ENCODE measurements at places on chromosomes 4 and X. TPM values are rescaled to one million over a fixed set of nuclear protein-coding genes. Genes with fewer than 3 reads are reported as not detected.

The GABRB1 gene
- not detected for total RNA-seq

The MAGEE2 gene
- not detected for total RNA-seq

DNA sequence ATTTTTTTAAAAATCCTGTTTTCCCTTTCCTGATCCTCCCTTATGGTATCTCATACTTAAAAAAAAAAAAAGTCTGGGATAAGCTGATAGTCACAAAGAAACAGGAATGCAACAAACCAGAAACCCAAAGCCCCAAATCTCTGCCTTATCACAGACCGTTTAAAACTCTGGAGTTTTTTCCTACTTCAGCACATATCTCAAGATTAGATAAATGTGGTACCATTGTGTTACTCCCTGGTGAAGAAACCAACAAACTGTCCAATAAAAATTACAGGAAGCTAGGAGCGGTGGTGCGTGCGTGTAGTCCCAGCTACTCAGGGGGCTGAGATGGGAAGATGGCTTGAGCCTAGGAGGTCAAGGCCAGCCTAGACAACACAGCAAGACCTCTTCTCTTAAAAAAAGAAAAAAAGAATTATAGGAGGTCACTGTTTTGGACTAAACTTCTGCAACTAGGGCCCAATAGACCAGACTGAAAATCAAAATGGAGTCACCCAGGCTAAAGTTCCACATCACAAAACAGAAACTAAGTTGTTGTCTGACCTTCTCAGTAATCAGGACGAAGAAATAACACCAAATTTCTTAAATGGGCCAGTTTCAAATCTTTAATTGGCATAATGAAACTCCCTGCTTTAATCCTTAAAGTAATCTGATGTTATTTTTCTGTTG is 51.9 kb downstream of the RBM47 start:
- H3K4me3 ChIP-seq: no peak overlapping the region
- peak overlapping the region; percentile 59 for H3K27ac ChIP-seq
- H3K36me3 ChIP-seq: no peaks in the 10 kb centered on the region
- no peaks in the 10 kb centered on the region for H3K27me3 ChIP-seq

The IL21 gene
- total RNA-seq: not detected

DNA sequence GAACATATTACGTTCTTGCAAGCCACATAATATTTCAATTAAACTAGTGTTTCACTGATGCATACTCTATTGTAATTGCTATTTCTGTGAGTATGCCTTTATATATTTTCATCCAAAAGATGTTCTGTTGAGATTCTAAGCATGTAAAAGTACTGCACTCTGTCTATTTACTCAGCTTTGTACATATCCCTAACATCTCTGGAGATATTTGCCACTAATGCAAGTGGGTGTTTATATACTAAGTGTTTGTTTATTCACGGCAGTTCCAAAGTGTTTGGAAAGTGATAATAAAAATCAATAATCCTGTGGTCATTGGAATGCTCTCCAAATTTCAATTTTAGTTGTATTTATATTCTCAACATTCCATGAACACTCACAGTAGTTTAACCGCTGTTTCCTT is 1989.0 kb downstream of the C4orf33 start:
- H3K27ac ChIP-seq: no peak overlapping the region
- H3K36me3 ChIP-seq: no peaks in the 10 kb centered on the region
- H3K4me3 ChIP-seq: no peak overlapping the region
- no peaks in the 10 kb centered on the region for H3K4me1 ChIP-seq
- H3K27me3 ChIP-seq: no peaks in the 10 kb centered on the region
- no peak for DNase-seq

The UGT2B10 gene
- total RNA-seq: not detected

GRCh38 chrX:103533511-103534216 is 14.4 kb upstream of the RAB40A start:
- peak overlapping the region; percentile 54 for H3K4me3 ChIP-seq
- peak; percentile 64 for DNase-seq
- no peaks in the 10 kb centered on the region for H3K4me1 ChIP-seq
- H3K27me3 ChIP-seq: no peaks in the 10 kb centered on the region

The DNAAF6 gene
- total RNA-seq: not detected

GRCh38 chr4:44806071-44806470 is 79.7 kb upstream of the GNPDA2 start:
- DNase-seq: no peak
- no peaks in the 10 kb centered on the region for H3K36me3 ChIP-seq
- H3K4me3 ChIP-seq: no peak overlapping the region

The MAGEA3 gene
- 0.21 TPM for total RNA-seq

GRCh38 chr4:123506011-123506695 is 109.6 kb downstream of the SPRY1 start:
- H3K27ac ChIP-seq: peak overlapping the region; percentile 96
- H3K27me3 ChIP-seq: no peaks in the 10 kb centered on the region
- no peak for DNase-seq
- no peaks in the 10 kb centered on the region for H3K36me3 ChIP-seq

The HPGDS gene
- not detected for total RNA-seq

DNA sequence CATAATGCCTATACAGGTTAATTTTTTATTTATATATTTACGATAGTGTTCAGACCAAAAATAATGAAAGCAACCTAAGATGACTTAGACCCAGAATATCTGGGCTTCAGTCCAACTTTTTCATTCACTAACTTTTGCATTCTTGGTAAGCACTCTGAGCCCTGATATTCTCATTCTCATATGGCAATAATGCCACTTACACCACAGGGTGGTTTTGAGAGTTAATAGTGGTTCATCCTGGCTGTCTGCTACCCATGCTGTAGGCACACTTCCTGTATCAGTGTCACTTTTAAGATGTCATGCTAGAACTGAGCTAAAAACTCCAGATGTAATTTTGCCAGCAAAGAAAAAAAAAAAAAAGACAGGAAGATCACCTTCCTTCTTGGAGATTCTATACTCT is 508.7 kb upstream of the FMR1 start:
- H3K4me1 ChIP-seq: no peaks in the 10 kb centered on the region
- H3K27ac ChIP-seq: no peak overlapping the region
- H3K4me3 ChIP-seq: no peak overlapping the region
- no peak for DNase-seq
- no peaks in the 10 kb centered on the region for H3K27me3 ChIP-seq

The P2RY4 gene
- total RNA-seq: not detected

DNA sequence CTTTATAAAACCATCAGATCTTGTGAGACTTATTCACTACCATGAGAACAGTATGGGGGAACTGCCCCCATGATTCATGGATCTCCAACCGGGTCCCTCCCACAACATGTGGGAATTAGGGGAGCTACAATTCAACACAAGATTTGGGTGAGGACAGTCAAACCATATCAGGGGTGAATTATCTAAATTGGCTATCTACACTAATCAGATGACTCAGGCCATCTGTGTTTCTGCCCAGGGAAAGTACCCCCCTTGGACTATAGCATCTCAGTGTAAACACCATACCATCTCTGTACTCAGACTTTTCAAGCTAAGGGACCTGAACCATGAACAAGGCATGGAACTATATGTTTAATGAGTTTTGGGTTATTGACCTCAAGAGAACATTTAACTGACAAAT is 76.8 kb downstream of the LNX1 start:
- H3K36me3 ChIP-seq: no peaks in the 10 kb centered on the region
- no peak overlapping the region for H3K4me3 ChIP-seq
- DNase-seq: no peak
- no peaks in the 10 kb centered on the region for H3K4me1 ChIP-seq
- H3K27ac ChIP-seq: no peak overlapping the region

DNA sequence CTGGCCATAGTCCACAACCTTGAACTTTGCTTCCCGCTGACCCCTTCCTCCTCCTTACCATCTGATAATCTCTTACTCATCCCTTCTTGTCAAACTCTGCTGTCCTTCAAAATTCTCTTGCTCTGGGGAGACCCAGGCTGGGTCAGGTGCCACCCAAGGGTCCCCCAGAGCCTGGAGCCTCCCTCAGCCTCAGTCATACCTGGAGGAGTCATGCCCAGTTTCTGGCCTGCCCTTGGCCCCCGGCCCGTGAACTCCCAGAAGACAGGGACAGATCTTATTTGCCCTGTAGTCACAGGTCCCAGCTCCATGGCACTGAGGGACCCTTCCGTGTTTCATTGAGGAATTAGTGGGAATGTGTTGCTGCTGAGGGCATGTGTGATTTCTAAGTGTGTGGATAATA is 4.7 kb upstream of the GPR78 start:
- H3K4me3 ChIP-seq: no peak overlapping the region
- no peak for DNase-seq
- H3K27ac ChIP-seq: no peak overlapping the region

- no peak overlapping the region for H3K27ac ChIP-seq
- no peak for DNase-seq
- H3K4me1 ChIP-seq: no peaks in the 10 kb centered on the region
- no peak overlapping the region for H3K4me3 ChIP-seq
- no peaks in the 10 kb centered on the region for H3K27me3 ChIP-seq
Observed at GRCh38 chrX:111123606-111124179, 27.7 kb downstream of the PAK3 start.

- H3K27me3 ChIP-seq: no peaks in the 10 kb centered on the region
- H3K27ac ChIP-seq: no peak overlapping the region
- H3K4me3 ChIP-seq: no peak overlapping the region
Observed at GRCh38 chr4:61827907-61828391, 627.8 kb downstream of the ADGRL3 start.

- H3K36me3 ChIP-seq: no peaks in the 10 kb centered on the region
- no peak overlapping the region for H3K27ac ChIP-seq
- DNase-seq: no peak
- no peaks in the 10 kb centered on the region for H3K27me3 ChIP-seq
Observed at GRCh38 chrX:84258708-84259107, 70.7 kb upstream of the RPS6KA6 start.

DNA sequence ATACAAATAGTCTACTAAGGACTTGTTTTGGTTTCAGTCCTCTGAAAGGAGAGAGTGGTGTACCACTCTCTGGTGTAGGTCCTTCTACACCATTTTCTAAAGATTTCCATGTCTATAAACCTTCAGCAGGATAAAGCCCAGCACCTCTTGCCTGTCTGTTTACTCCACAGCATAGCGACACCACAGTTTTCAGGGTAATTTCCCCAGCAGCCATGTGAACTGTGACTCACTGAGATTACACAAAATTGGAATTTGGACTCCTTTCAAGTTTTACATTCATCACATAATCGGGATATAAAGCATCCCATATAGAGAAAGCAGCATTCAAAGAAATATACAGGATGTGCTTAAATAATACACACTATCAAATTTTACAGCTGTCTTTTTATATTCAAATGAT is 229.6 kb downstream of the PRDM5 start:
- H3K36me3 ChIP-seq: no peaks in the 10 kb centered on the region
- no peak overlapping the region for H3K27ac ChIP-seq
- no peaks in the 10 kb centered on the region for H3K4me1 ChIP-seq
- no peak overlapping the region for H3K4me3 ChIP-seq
- no peaks in the 10 kb centered on the region for H3K27me3 ChIP-seq
- peak; percentile 50 for DNase-seq

DNA sequence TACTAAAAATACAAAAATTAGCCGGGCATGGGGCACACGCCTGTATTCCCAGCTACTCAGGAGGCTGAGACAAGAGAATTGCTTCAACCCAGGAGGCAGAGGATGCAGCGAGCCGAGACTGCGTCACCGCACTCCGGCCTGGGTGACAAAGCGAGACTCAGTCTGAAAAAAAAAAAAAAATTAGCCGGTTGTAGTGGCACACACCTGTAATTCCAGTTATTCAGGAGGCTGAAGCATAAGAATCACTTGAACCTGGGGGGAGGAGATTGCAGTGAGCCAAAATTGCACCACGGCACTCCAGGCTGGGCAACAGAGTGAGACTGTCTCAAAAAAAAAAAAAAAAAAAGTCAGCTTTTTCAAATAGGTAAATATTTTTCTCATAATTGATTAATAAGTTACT is 71.9 kb downstream of the WDFY3 start:
- no peaks in the 10 kb centered on the region for H3K36me3 ChIP-seq
- no peaks in the 10 kb centered on the region for H3K4me1 ChIP-seq
- H3K27me3 ChIP-seq: no peaks in the 10 kb centered on the region
- DNase-seq: no peak
- H3K4me3 ChIP-seq: no peak overlapping the region

DNA sequence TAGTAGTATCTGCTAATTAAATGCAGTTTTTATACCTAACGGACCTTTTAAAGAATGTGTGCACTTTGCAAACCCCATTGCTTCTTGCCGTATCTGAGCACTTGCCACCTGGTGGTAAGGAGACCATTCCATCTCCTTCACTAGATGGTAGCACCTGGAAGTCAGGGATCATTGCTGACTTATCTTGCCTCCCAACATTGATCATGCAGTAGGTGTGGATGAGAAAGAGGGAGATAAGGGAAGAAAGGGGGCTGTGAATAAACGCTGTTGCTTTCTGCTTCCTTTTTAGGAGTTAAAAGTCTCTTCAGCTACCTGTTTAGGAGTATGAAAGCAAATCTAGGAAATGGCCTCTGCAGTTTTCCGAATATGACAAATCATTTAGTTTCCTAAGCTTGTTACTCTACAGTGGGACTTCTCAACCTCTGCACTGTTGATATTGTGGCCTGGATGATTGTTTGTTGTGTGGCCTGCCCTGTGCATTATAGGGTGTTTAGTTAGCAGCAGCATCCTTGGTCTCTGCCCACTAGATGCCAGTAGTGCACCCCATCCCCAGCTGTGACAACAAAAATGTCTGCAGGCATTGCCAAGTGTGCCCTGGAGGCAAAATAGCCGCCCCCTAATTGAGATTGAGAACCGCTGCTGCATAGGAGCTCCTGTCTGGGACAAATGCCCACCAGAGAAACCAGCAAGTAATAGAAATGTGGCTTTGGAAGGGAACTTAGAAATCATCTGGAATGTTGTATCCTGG is 38.8 kb downstream of the GAB1 start:
- DNase-seq: peak; percentile 24
- no peak overlapping the region for H3K27ac ChIP-seq
- H3K4me3 ChIP-seq: no peak overlapping the region
- H3K36me3 ChIP-seq: no peaks in the 10 kb centered on the region

GRCh38 chrX:115939636-115940160 is 230.8 kb upstream of the AGTR2 start:
- H3K4me3 ChIP-seq: no peak overlapping the region
- H3K27ac ChIP-seq: no peak overlapping the region
- H3K4me1 ChIP-seq: no peaks in the 10 kb centered on the region
- no peaks in the 10 kb centered on the region for H3K36me3 ChIP-seq
- H3K27me3 ChIP-seq: no peaks in the 10 kb centered on the region

DNA sequence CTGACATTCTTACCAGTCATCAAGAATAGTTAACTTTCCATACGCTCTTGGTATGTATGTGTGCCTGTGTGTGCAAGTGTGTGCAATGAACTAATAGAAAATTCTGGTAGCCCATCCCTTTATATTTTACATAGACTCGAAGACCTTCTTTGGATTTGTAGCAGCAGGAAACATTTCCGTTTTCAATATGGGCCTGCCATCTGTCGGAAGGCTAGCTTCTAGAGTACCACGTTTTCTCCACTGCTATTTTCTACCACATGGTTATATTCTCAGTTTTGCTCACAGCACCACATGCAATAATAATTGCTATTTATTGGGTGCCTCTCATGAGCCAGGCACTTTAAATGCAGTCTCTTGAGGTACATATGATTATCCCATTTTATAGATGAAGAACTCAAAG is 47.9 kb upstream of the PTCHD1 start:
- no peak overlapping the region for H3K4me3 ChIP-seq
- H3K27ac ChIP-seq: no peak overlapping the region
- DNase-seq: no peak
